ENCODE measurements at places on chromosomes 1 and 21.

GRCh38 chr1:174032671-174033222 lies 10.6 kb upstream of the RC3H1 start:
- H3K4me1 ChIP-seq, result no peaks in the 10 kb centered on the region
- no peak overlapping the region for H3K4me3 ChIP-seq
- DNase-seq, result no peak
- no peaks in the 10 kb centered on the region for H3K27me3 ChIP-seq
- no peaks in the 10 kb centered on the region for H3K36me3 ChIP-seq
- H3K27ac ChIP-seq, result no peak overlapping the region

DNA sequence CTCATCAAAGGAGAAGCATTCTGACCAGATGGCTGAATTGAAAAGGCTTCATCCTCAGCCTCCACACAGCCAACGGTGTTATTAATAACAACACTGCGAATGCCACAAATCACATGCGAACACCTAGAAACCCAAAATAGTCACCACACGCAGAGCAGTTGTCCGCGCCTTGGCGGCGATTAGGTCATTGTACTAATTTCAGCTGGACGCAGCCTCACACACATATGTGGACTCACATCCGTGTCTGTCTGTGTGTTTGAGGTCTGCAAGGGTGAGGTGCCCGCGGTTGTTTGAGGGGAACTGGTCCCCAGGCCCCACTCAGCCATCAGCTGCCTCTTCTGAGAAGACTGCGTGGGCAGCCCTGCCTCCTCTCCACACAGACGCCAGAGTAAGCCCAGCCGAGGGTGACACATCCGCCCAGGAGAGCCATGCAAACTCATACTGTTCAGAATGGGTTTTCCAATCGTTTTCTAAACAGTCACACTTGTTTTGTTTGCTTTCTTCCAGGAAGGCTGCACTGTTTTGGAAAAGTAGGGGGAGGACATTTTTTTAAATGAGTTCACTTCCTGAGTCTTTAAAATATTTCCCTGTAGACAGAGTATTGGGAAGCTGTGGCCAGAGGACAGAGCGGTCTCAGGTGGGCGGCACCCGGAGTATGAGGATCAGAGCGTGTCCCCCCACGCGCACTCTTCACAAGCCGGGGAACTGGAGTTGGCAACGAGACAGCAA lies 53.4 kb downstream of the TOMM20 start:
- peaks cover 43% of the 10 kb centered on the region for H3K4me1 ChIP-seq
- H3K27me3 ChIP-seq, result no peaks in the 10 kb centered on the region
- peak; percentile 96 for DNase-seq

DNA sequence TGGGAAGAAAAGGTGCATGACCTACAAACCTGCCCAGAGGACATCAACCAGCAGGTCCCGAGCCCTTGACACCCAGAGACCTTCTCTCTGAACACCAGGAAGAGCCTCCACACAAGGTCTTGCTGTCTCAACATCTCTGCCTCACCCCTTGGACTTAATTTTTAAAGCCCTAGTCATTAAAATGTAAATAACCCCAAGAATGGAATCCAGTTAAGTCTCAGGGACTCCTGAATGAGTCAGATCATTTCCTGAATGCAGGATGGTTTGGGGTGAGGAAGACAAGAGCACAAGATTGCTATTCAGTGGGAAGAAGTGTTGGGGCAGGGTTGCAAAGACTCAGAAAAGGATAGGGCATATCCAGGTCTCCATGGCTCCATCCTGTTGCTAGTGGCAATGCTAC lies 17.8 kb upstream of the GRIK3 start:
- no peaks in the 10 kb centered on the region for H3K4me1 ChIP-seq
- H3K4me3 ChIP-seq, result no peak overlapping the region
- no peak overlapping the region for H3K27ac ChIP-seq

DNA sequence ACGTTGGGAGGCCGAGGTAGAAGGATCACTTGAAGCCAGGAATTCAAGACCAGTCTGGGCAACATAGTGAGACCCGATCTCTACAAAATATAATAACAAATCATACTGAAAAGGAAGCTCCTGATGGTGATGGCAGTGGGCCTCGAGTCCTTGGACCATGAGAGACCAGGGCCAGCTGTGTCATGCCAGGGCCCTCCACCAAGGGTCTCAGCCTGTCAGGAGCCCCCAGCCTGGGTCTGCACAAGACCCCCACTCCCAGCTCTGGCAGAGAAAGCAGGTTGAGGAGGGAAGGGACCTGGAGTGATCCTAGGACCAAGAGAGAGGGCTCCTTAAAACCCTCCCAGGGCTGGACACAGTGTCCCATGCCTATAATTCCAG lies 6.7 kb upstream of the CTRC start:
- no peak overlapping the region for H3K27ac ChIP-seq
- H3K4me1 ChIP-seq, result peaks cover 13% of the 10 kb centered on the region
- H3K36me3 ChIP-seq, result no peaks in the 10 kb centered on the region
- H3K4me3 ChIP-seq, result no peak overlapping the region
- H3K27me3 ChIP-seq, result no peaks in the 10 kb centered on the region
- DNase-seq, result no peak

DNA sequence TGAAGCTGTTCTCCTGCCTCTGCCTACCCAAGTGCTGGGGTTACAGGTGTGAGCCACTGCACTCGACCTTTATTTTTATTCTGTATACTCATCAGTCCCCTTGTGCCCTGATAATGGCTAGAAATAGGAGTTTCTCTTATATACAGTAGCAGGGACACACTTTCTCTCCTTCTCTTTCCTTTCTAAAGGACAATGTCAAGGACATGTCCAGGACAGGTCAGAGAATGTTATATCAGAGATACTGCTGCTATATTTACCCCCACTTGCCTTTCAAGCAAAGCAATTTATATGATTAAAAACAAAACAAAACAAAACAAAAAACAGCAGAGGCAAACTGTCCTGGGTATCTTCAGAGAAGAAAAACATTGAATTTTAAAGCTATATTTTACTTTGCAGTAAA lies 43.2 kb upstream of the LRIG2 start:
- no peaks in the 10 kb centered on the region for H3K27me3 ChIP-seq
- no peak overlapping the region for H3K27ac ChIP-seq
- no peaks in the 10 kb centered on the region for H3K4me1 ChIP-seq
- no peaks in the 10 kb centered on the region for H3K36me3 ChIP-seq
- H3K4me3 ChIP-seq, result no peak overlapping the region

Data from astrocyte (in vitro differentiated cells and primary cell).